ENCODE measurements at places on chromosomes 13 and 19. TPM values are rescaled to one million over a fixed set of nuclear protein-coding genes. Genes with fewer than 3 reads are reported as not detected.

Gene CEACAM4
- total RNA-seq: 0.48 TPM

Gene NLRP11
- total RNA-seq: not detected

Gene WDR62
- total RNA-seq: 1.1 TPM

Gene PPFIA3
- 106 TPM for total RNA-seq

Gene ZIC5
- total RNA-seq: not detected

Gene IER2
- total RNA-seq: 214 TPM

Gene PVR
- 49.0 TPM for total RNA-seq

Gene ZNF628
- total RNA-seq: 5.9 TPM

Gene SMIM24
- total RNA-seq: 100 TPM

Gene UPK1A
- total RNA-seq: not detected

Gene RNF225
- total RNA-seq: not detected

Gene HSD17B14
- total RNA-seq: 15.1 TPM

Gene RFPL4AL1
- not detected for total RNA-seq

Gene ZNF66
- total RNA-seq: 4.1 TPM

Gene FXYD3
- total RNA-seq: 3,325 TPM

Gene ZNF439
- total RNA-seq: 16.4 TPM

Gene ZNF724
- total RNA-seq: 1.8 TPM

Gene C19orf25
- total RNA-seq: 52.3 TPM

Gene C19orf38
- 0.79 TPM for total RNA-seq

Gene ZNF675
- 15.0 TPM for total RNA-seq

Gene DCUN1D2
- 18.7 TPM for total RNA-seq

Gene ZNF560
- total RNA-seq: not detected

Gene RGCC
- 25.2 TPM for total RNA-seq

Gene PRSS57
- total RNA-seq: not detected

Gene LENG9
- total RNA-seq: 1.1 TPM

Gene CLEC4M
- total RNA-seq: not detected

Gene METTL21C
- total RNA-seq: not detected

Gene GNG8
- total RNA-seq: not detected

Gene RXFP2
- not detected for total RNA-seq

Gene ZNF829
- total RNA-seq: 0.20 TPM

Gene ADGRE2
- total RNA-seq: 1.1 TPM

Gene PLPP2
- total RNA-seq: 161 TPM

Data from transverse colon (tissue), 4 donors.